ENCODE measurements at places on chromosomes 12 and 14.

DNA sequence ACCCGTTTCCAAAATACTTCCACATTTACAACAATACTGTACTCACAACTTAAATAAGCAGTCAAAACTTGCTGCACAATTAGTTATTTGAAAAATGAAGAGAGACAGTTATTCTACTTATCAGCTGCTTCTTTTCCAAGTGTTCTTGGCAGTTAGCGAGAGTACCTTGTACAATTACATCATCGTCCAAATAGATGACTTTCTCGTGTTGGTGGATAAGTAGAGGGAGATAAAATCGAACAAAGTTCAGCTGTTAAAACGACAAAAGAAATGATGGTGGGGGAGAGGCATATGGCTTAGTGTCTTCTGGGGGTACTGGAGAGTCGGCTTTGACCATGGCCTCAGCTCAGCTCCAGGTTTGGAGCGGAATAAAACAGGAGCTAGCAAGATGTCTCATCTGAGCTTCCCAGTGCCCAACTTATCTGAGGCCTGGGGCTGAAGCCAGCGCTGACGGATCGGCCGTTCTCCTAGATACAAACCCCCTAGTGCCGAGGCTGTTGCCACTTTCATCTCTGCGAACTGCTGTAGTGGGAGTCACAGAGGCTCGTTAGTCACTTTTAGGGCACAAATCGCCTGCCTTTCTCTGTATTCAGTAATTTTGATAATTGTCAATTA, 31.7 kb downstream of the TDG start:
- no peak for DNase-seq

DNA sequence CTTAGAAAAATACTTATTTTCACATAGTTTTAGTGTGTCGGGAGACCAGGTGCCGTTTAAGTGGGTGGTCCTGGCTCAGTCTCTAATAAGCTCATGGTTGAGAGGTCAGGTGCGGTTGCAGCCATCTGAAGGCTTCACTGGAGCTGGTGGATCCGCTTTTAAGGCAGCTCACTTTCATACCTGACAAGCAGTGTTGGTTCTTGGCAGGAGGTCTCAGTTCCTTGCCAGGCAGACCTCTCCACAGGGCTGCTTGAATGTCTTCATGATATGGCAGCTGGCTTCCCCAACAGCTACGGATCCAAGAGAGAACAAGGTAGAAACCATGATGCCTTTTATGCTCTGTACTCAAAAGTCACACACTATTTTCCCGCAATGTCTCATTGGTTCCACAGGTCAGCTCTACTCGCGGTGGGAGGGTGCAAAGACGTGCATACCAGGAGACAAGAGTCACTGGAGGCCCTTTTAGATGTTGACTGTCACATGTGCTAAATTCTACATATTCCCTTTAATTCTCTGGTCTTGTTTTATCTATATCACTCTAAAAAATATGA, 8.0 kb upstream of the ZDHHC17 start:
- no peak for DNase-seq

DNA sequence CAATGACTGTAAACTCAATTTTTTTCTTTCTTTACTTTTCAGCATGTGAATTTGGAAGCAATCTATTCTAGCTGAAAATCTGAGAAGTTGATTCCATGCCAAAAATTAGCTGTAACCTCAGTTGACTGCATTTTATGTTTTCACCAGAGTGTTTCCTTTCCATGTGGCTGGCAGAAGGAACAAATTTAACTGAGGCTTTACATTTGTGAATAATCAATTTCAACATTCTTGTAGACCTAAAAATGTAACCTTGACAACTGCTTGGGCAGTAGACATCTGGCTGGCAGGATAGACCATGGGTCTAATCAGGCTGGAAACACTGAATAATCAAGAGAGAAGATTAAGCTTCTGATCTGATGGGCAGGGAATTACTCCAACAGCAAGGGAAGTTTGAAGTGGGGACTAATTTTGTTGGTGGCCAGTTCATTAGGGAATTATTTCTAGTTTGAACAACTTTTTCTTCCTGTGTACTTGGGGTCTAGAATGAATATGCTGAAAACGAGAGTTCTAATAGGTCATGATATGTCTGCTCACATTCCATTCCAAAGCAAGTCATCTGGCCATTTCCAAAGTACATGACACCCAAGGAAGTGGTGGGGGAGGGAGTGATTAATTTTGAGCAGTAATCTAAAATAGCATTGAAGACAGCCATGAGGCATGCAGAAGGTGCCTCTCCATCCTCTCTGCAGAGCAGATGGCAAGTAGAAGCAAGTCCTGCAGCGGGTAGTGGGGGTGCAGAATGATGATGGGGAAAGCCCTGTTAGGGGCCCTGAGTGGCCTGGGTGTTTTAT, 68.2 kb downstream of the ATP23 start:
- DNase-seq, result no peak

- DNase-seq, result no peak
Observed at GRCh38 chr14:88750413-88750812, 42.3 kb downstream of the EML5 start.

- no peak for DNase-seq
Observed at GRCh38 chr12:130608132-130608531, 108.0 kb downstream of the RIMBP2 start.

- DNase-seq, result peak; percentile 37
Observed at GRCh38 chr12:128969480-128970055, 116.3 kb downstream of the GLT1D1 start.

GRCh38 chr12:79935624-79936345, 888 bp upstream of the PPP1R12A start:
- DNase-seq, result no peak

GRCh38 chr14:70879448-70879847, 27.8 kb upstream of the PCNX1 start:
- no peak for DNase-seq

- no peak for DNase-seq
Observed at GRCh38 chr14:30410986-30411385, 148.0 kb upstream of the G2E3 start.

DNA sequence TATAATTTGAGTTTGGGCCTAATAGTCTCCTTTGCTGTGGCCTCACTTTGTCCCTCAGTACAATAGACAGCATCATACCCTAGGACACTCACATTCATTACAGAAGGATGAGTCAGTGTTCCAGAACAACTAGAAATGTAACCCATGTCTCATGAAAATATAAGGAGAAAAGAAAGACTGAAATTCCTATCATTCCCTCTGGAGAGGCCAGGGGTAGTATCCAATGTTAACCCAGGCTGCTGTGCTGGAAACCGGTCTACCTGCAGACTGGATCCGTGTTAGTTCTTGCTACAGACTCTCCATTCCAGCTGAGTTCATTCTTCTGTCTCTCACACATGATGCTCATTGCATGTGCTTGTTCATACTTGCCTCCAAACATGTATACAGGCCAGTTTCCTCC, 75.8 kb upstream of the HOXC13 start:
- DNase-seq, result no peak

GRCh38 chr14:21965042-21965441, 291.4 kb upstream of the OR4E1 start:
- DNase-seq, result peak; percentile 72

GRCh38 chr12:122827258-122827657, 8.0 kb upstream of the HIP1R start:
- no peak for DNase-seq

- DNase-seq, result no peak
Observed at GRCh38 chr12:56154246-56154771, 1.9 kb downstream of the MYL6B start.

DNA sequence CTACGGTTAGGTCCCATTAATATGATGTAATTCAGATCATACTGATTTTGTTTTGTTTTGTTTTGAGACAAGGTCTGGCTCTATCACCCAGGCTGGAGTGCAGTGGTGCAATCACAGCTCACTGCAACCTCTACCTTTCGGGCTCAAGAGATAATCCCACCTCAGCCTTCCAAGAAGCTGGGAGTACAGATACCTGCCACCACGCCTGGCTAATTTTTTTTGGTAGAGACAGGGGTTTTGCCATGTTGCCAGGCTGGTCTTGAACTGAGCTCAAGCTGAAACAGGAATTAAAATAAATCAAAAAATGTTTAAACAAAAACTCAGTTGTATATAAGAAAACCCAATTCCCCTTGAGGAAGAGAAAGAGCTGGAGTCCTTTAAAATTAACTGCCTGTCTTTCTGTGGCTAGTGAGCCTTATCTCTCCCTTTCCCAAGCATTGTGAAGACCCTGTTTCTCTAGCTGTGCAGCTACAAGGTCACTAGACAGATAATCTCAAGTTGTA, 17.7 kb upstream of the ANAPC7 start:
- DNase-seq, result no peak

- no peak for DNase-seq
Observed at GRCh38 chr12:65934480-65935115, 110.3 kb downstream of the HMGA2 start.

GRCh38 chr14:100708425-100709288, 18.0 kb upstream of the DLK1 start:
- DNase-seq, result no peak

- peak; percentile 95 for DNase-seq
Observed at GRCh38 chr12:107317751-107318555, 224.6 kb upstream of the CRY1 start.

DNA sequence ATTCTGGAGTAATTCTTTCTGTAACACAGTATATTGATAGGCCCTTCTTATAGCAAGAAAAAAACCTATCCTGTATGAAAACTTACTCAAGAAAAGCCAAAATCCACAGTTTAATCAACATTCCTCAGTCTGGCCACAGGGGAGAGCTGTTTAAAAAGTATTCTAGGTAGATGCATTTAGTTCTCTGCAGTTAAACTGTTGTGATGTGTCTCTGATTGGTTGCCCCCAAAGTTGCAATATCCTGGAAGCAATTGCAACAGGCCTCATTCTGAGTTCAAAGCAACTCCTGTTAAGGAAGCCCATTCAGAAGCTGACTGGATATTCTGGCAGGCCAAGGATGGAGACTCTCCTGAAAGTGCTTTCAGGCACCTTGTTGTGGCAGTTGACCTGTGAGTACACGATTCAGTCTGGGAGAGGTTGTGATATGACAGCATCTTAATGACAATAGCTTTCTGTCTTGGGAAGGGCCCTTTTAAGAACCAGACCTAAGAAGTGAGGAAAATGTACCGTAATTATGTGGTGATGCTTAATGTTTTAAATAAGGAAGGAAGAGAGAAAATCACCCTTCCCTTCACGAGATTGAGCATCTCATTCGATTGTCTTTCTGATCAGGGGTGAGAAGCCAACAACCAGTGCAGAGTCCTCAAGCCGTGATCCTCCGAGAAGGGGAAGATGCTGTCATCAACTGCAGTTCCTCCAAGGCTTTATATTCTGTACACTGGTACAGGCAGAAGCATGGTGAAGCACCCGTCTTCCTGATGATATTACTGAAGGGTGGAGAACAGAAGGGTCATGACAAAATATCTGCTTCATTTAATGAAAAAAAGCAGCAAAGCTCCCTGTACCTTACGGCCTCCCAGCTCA, 420.7 kb downstream of the DAD1 start:
- no peak for DNase-seq

GRCh38 chr12:48021485-48022179, 17.4 kb upstream of the COL2A1 start:
- DNase-seq, result no peak

- DNase-seq, result no peak
Observed at GRCh38 chr12:26179826-26180225, 15.5 kb upstream of the SSPN start.

- no peak for DNase-seq
Observed at GRCh38 chr14:52020161-52020714, 30.9 kb downstream of the RTRAF start.

GRCh38 chr14:37253905-37254304, 56.2 kb downstream of the MIPOL1 start:
- DNase-seq, result no peak

DNA sequence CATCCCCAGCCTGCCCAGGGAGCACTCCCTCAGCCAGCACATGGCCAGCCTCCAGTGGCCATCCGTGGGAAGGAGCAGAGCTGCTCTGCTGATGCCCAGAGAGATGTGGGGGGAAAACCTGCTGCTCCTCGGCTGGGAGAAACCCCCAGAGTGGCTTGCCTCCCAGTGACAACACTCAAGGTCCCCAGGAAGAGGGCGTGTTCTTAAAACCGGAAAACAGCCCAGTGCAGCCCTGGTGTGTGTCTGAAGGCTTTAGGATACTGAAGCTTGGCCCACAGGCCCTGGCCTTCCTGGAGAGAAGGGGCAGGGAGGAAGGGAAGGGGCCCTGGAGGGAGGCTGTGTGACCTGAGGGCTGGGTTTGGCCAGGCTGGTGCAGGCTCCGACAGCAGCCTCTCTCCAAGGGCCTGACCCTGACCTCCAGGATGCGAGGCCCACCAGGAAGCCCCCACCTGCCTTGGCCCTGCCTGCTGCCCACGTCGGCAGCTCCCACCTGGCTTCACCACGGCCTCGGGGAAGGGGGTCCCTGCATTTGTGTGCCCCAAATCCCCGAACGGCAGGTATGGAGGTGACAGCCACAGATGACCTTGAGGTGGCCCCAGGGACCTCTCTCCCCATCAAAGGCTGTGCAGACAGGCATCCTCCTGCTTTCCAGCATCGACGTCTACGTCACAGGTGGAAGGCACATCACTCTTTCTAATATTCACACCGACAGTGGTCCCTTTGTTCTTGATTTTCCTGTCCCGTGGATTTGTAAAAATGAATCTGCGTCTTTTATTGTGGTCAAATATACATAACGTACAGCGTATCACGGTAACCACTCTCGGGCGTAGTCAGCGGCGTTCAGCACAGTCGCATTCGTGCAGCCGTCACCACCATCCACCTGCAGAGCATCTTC, 190.0 kb upstream of the C14orf180 start:
- DNase-seq, result peak; percentile 54

GRCh38 chr14:60710494-60710893, 13.7 kb downstream of the SIX4 start:
- DNase-seq, result no peak

DNA sequence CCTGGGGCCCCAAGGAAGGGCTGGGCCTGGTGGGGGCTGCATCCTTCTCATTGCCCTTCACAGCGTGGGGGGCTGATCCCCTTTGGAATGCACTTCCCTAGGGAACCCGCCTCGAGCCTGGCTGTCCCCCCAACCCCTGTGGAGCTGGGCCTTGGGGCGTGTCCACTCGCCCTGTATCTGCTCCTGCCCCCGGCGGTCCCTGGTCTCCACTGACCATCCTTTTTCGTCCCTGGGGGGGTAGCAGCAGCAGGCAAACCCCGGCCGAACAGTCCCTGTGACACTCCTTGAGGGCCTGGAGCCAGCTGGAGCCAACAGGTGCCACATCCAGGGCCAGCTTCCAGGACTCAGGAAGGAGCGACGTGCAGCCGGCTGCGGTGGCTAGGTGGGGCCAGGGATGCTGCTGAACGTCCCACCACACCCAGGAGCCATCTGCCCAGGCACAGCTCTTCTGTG, 9.4 kb upstream of the GPR132 start:
- no peak for DNase-seq
